ENCODE measurements at places on chromosomes 11 and 22.

GRCh38 chr11:102837156-102837555, 6.3 kb downstream of the MMP3 start:
- no peak for DNase-seq

DNA sequence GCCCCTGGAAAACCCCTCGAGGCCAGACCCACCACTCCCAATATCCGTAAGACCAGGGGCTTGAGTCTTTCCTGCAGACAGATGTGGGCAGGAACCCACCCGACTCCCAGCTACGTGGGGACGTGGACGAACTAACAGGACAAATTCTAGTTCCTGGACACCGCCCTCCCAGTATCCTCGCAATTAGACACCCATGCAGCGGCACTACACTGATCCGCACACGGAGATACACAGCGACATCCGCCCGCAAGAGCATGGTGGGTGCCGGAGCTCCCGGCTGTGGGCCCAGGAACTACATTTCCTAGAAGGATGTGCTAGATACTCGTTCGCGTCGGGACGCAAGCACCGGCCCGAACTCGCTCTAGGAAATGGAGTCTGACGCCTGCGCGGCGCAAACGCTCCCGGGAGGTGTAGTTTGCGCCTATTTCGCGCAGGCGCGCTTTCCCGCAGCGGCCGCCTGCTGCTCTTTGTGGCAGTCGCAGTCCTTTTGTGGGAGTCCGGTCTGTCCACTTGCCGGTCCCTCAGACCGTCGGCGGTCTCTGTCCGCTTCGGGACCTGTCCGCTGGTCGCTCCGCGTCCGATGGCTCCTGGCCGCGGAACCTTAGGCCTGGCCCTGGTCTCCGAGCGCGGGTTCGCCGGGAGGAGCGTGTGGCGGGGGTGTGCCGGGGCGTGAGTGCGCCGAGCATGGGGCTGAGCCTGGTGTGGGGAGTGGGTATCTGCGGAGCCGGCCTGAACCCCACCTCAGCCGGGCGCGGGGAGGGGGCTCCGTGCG, at the start of gene ZNF74:
Gene ZNF74 (plus strand): TSS at position 447 of the 772 bp plus-strand sequence. CDS start 478 bp downstream, outside the sequence.
- DNase-seq, result peak; percentile 60

DNA sequence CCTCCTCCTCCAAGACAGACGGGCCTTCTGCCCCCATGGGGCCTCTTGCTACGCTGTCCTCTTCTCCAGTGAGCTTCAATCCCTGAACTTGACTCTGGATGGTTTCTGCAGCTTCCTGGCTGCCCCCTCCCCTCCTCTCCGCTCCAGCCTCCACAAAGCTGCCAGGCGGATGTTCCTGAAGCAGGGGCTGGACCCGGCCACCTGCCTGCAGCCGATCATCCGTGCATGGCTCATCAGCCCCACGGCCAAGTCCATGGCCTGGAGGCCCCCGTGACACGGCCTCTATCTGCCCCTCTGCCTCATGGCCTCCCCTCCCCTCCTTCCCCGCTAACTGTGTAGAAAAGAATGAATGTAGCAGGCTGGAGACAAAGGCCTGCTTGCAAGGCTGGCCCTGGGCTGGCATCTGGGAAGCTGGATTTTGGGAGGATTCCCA, 6.8 kb upstream of the SUN2 start:
- no peak for DNase-seq

DNA sequence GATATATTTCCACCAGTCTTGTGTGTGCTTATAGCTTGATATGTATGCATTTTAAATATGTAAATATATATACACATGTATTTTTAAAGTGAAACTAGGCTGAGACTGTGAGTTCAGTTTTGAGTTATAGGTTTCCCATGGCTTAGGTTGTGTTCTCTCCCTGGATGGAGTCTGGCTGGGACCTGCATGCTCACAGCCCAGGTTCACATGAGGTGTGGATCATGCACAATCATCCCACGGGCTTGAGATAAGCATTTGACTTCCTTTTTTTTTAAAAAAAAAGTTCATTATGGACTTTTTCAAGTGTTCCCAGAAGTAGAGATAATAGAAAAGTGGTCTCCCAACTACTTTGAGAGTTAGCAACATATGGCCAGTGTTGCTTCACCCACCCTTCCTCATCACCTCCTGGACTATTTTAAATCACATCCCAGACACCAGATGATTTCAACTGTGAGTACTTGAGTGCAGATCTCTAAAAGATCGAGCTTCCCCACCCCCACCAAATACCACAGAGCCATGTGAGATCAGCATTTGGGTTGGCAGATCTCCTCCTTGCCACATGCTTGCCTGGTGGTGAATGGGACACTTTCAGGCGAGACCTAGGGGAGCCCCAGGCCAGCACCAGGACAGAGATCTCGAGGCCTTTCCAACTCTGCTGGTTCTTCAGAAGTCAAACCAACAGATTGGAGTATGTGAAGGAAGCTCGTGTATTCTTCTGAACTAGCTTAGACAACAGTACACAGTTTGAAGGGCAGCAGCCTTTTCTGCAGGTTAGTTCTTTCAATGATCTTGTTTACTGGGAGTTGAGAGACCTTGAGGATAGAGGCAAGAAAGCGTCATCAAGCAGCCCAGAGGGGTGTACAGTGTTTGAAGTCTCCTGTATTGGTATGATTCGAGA, 15.9 kb downstream of the MED15 start:
- DNase-seq, result no peak

DNA sequence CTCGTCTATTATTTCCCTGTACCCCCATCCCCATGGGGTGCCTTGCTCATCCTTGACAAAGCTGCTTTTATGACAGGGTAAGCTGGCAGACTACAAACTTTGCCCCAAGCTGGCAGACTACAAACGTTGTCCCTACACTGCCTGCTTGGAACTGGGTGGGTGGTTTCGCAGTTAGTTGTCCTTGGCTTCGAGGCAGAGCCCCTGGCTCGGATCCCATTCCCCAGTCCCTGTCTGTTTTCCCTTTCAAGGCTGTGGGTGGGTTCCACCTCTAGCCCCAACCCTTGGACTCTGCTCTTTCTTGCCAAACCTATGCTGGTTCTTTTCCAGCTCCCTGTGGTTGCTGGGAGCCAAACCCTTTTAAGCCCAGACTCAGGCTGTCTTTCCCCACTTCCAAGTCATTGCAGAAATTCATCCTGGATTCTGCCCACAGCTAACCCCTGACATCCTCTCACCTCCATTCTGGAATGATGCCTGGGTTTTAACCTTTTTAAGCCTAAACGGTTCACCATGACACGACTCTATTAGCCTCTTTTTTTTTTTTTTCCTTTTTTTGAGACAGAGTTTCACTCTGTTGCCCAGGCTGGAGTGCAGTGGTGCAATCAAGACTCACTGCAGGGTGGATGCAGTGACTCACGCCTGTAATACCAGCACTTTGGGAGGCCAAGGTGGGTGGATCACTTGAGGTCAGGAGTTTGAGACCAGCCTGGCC, 9.2 kb upstream of the RBM14 start:
- DNase-seq, result no peak

GRCh38 chr11:842370-843002, at the start of the genes POLR2L and TSPAN4:
TSS of gene POLR2L (minus strand) at chr11:842529. CDS start at chr11:842508, 21 bp downstream.
TSS of gene TSPAN4 (plus strand) at chr11:842852. CDS start at chr11:850305, 7,453 bp downstream.
- DNase-seq, result peak; percentile 82

DNA sequence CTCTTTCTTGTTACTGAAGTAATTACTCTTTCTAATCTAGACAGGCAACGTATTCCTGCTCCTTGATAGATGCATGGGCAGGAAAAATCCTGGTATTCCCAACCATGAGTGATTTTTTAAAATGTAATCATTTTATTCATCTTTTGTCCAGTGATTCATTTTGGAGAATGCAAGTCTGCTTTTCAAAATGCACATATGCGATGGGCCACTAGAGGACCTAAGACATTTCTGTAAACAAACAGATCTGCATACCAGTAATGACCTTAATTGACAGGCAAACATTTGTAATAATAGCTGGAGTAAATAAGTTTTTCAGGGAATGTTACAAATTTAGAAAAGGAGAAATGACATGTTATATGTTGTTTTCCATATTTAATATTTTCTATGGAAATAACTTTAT, 1167.6 kb downstream of the JRKL start:
- DNase-seq, result no peak

DNA sequence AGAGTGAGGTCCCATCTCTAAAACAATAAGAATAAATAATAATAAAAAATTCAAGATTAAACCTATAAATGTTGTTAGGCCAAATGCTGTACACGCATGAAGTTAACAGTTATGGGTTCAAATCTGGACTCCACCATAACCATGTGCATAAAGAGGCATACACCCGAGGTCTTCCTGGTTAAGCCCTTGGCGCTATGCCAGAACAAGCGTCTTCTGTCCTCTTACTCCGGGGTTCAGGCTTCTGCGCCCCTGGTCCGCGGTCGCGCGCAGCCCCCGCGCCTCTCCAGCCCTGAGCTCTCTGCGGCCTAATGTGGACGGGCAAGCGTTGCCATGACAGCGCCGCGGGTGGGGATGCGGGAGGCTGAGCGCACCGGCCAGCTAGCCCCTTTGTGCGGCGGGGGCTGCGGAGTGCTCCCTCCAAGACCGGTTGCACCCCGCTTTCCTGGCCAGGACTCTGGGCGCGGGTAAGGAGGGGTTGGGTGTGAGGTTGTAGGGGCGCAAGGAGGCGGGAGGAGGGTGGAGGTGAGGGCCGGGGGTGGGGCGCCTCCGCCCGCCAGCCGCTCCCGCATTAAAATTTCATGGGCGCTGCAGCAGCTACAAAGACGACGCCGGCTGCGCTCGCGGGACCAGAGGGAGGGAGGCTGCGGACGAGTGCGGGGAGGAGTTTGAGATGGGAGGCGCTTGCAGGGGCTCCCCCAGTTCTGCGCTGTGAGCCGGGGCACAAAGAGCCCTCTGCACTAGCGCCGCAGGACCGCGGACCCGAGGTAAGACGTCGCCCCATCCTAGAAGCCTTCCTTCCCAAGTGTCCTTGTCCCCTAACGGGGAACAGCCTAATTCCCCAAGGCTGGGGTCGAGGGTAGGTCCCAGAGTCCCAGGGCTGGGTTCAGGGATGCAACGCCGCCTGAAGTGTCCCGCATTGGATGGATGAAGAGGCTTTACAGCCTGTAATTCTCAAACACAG, at the start of gene MIAT:
Gene MIAT (plus strand): TSS at position 698 of the 961 bp plus-strand sequence.
- DNase-seq, result no peak

GRCh38 chr11:35418282-35419183, 825 bp downstream of the SLC1A2 start:
- no peak for DNase-seq

DNA sequence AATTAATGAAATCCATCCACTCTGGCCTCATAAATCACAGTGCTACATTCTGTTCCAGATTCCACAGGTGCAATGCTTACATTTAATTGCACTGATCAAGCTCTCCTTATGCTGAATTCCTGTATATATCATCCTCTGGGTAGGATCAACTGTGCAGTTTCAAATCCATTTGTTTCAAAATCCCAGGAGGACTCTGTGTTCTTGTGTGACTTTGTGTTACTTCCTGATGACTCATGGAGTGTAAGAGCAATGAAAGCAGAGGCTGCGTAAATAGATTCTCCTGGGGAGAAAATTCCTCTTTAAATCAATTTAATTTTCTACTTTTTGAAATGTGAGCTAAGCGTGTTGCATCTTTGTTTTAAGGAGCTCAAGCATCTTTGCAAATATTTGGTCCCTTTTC, 752.7 kb downstream of the METTL15 start:
- DNase-seq, result no peak

DNA sequence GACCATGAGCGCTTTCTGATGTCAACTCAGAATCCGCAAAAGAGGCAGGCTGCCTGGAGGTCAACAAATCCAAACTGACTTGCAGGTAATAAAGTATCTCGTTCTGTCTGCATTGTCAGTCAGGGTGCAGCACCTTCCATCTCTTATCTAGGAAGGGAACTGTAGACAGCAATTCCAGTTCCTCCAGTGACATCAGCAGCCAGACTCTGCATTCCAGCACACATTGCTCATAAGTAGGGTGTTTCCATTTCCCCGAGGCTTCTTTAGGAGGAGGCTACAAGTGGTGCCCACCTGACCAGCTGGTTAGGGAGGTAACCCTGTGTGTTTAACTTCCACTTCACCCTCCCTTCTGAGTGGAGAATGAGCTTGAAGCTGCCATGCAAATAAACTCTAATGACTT, 53.3 kb downstream of the NTM start:
- DNase-seq, result no peak

DNA sequence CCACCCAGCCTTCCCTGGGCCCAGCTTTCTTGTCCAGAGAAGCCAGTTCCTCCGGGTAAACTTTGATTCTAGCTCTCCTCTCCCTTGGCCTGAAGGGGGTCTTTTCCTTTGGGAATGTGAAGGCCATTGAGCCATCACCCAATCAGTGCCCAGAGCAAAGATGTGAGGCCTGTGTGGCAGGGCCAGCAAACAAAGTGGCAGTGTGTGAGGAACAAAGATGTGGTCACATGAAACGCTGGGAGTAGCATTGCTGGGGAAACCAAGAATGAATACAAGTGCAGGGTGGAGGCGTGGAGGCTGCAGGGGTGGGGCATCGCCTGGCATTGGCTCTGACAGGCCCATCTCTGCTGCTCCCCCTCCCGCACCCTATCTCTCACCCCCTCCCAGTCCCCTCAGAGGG, 91.9 kb upstream of the BID start:
- no peak for DNase-seq

- no peak for DNase-seq
Observed at GRCh38 chr22:45946805-45947600, 30.0 kb downstream of the WNT7B start.

DNA sequence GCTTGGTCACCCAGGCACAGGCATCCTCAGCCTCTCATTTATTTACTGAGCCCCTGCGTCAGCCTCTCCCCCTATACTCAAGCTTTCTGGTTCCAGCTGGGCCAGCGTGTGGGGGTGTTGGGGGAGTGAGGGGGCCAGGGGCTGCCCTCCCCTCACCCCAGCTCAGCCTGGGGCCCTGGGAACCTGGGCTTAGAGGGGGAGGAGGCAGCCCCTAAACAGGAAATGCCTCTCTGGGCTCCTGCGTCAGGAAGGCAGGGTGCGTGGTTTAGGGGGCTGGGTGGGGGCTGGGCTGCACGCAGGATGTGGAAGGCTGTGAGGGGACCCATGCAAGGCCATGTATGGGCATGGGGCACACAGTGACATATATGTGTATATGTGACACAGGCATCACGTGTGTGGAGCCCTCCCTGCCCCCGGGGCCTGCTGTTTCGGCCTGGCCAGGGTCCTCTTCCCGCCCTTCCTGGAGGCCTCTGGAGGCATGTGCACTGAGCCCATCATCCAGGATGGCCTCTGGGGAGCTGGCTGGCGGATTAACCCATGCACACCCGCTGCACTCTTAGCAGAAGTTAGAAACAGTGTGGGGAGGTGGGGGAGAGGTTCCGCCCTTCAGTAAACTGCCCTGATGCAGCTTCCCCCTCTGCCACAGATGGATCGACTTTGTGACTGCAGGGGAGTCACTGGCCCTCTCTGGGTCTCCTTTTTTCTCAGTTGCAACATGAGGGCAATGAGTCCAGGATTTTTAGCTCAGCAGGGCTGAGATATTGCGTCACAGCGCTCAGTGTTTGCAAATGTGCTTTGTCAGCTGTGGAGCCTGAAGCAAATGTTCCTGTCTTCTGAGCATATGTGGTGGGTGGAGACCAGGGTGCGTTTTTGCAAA, 1.1 kb upstream of the CD248 start:
- peak; percentile 55 for DNase-seq

DNA sequence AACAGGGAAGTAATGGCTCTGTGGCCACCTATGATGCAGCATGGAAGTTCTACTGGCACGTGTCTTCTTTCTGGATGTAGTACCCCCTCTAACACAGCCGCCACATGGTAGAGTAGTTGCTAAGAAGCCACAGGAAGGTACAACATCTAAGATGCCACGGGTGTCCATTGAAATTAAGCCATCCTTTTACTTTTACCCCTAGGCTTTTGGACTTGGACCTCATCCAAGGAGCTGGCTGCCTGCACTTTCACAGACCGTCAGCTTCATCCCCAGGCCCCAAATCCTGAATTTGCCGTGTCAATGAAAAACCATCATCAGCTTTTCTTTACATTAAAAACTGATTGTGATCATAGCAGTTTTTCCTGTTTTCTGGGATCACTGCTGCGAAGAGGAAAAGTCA, 102.4 kb downstream of the RPL27A start:
- DNase-seq, result no peak

GRCh38 chr11:57069942-57070341, 81.2 kb downstream of the OR5AK2 start:
- no peak for DNase-seq
